ENCODE measurements at places on chromosomes 1 and 21. TPM values are rescaled to one million over a fixed set of nuclear protein-coding genes. Genes with fewer than 3 reads are reported as not detected.

Gene GUK1
- 265 TPM for total RNA-seq

Gene RGS8
- total RNA-seq = not detected

Gene RGS1
- not detected for total RNA-seq

Gene HOOK1
- 16.9 TPM for total RNA-seq

Gene GIPC2
- 0.50 TPM for total RNA-seq

Gene OR10Z1
- total RNA-seq = not detected

Gene LCE2A
- not detected for total RNA-seq

Gene TTC34
- 0.07 TPM for total RNA-seq

Gene CEP170
- total RNA-seq = 27.0 TPM

Gene KLF17
- not detected for total RNA-seq

Gene CASP9
- 5.6 TPM for total RNA-seq

Gene ARPC5
- total RNA-seq = 173 TPM

Gene HSPA13
- total RNA-seq = 68.9 TPM

Gene PSRC1
- 1.4 TPM for total RNA-seq

Gene AMIGO1
- total RNA-seq = 1.6 TPM

Gene TFF3
- 0.21 TPM for total RNA-seq

Gene CADM3
- not detected for total RNA-seq

Gene IVL
- total RNA-seq = 18.8 TPM

Gene ATP1A4
- not detected for total RNA-seq

Gene DBT
- 14.7 TPM for total RNA-seq

Gene MRPS14
- 24.3 TPM for total RNA-seq

Gene KNCN
- not detected for total RNA-seq

Gene UROD
- total RNA-seq = 94.7 TPM

Gene AADACL4
- not detected for total RNA-seq

Gene FAAH
- 11.7 TPM for total RNA-seq

Gene CFHR2
- not detected for total RNA-seq

Gene ZFP69B
- total RNA-seq = 4.4 TPM

Gene TDRD5
- total RNA-seq = under 0.01 TPM

Gene IL24
- total RNA-seq = 5.8 TPM

Gene EFNA1
- total RNA-seq = 73.1 TPM

Gene CD1B
- not detected for total RNA-seq

Gene LCE1A
- total RNA-seq = not detected

Gene ADAMTS4
- under 0.01 TPM for total RNA-seq
